Stimulated activated CD8-positive, alpha-beta memory T cell treated with anti-CD3 and anti-CD28 coated beads, Interleukin-2, amount 100 ng/mL, for 1 hour (primary cell): ENCODE measurements at places on chromosomes 16 and 17.

- no peak for DNase-seq
Measured at GRCh38 chr17:39484178-39484577, 22.9 kb downstream of the CDK12 start.

DNA sequence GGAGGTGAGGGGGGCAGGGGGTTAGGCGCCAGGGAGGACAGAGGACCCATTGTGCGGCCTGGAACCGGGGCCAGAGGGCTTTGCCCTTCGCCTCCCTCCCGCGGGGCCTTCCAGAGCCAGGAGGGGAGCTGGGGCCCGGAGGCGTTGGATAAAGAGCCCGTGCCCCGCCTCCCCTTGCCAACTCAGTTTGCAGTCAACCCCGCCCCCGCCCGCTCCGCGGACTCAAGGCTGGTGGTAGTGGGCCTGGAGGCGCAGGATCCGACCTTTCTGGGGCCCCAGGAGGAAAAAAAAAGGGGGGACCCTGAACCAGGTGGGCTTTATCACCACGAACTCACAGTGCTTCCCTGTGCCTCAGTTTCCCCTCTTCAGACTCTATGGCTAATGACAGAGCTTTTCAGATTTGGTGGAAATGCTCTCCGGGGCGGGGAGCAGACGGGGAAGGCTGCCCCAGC, 2.0 kb upstream of the SPHK1 start:
- DNase-seq = no peak

DNA sequence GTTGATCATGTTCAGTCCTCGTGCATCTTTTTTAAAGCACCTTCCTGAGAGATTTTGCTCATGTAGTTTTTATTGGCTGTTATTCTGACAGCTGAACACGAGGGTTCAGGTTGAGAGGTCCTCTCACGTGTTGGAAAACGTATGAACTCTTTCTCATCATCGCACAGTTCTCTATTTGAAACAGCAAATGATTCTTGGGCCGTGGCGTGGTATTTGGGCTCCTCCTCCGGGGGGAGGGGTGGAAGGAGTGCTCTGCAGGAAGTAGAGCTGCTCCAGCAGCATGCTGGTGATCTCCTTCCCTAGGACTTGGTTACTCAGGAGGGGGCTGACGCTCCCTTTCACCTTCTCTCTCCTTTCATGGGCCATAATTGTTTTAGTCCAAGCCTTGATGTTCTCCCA, 70.4 kb downstream of the KSR1 start:
- DNase-seq = no peak

DNA sequence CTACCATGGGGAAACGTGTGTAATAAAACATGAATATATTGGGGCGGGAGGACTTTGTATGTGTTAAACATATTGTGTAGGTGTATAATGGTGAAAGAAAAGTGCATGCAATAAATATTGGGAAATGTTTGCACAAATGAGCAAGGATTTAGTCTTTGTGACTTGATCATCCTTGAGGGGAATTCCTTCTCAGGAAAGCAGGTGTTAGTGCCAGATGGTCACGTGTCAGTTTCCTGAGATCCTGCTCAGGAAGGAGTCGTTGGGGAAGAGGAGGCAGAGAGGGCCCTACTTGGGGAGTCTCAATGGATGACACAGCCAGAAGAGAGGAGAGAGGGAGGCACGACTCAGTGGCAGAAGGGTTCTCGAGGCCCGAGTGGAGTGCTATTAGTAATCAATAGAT, 53.2 kb downstream of the MSI2 start:
- DNase-seq = no peak

- no peak for DNase-seq
Measured at GRCh38 chr16:4701791-4702465, 8.6 kb downstream of the NUDT16L1 start.
